Inflammatory macrophage treated with lipopolysaccharide for 1 hour (primary cell): ENCODE measurements at places on chromosomes 1 and 21.

- DNase-seq, result peak; percentile 25
Measured at GRCh38 chr1:21469581-21469980, 29.6 kb downstream of the NBPF3 start.

GRCh38 chr1:60637651-60638050 lies 444.7 kb upstream of the NFIA start:
- DNase-seq, result no peak

GRCh38 chr21:14602382-14602958 lies 56.4 kb upstream of the SAMSN1 start:
- DNase-seq, result peak; percentile 37

DNA sequence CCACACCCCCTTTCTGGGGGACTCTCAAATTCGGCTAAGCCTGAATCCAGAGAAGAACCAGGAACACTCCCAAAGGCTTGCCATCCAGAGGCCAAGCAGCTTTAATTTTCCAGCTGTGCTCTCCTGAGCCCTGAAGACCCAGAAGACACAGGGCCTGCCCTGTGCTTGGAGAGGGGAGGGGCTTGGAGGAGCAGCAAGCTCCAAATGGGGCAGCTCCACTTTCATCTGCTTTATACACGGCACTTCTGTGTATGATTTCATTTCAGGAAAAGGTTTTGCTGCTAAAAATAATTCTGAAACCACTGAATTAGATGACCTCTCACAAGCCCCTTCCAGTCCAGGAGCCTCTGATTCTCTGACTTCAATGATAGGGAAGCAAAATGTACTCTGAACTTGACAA lies 39.2 kb upstream of the CTTNBP2NL start:
- DNase-seq, result no peak

- DNase-seq, result no peak
Measured at GRCh38 chr1:248850536-248851251, 8.2 kb downstream of the ZNF692 start.

DNA sequence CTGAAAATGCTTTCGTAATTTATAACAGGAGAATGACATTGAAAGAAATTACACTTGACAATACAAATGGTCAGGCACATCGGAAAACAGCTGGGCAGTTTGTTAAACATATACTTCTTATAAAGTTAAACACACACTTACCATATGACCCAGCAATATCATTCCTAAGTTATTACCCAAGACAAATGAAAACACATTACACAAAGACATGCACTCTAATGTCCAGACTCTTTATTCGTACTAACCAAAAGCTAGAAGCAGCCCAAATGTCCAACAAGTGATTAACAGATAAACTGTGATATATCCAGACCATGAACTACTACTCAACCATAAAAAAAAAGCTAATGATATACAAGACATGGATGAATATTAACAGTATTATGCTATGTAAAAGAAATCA lies 8.5 kb downstream of the AKT3 start:
- DNase-seq, result no peak

DNA sequence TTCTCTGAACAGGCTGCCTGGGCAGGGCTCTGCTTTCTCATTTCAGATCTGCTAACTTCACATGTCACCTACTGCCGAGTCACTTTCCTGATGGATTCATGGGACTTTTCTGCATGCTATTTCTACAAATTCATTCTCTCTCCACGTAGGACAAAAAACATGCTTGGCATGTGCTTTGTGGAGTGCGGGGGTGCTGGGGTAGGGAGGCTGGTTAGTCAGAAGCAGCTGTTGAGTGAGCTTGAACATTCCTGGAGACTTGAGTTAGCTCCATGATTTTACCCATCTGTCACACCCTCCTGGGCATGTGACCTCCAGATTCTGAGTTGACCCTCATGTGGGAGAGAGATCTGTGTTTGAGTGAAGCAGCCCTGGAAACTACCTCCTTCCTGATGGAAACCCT lies 71.4 kb downstream of the UCK2 start:
- no peak for DNase-seq

GRCh38 chr1:59028048-59028447 lies 244.2 kb upstream of the JUN start:
- DNase-seq, result no peak

DNA sequence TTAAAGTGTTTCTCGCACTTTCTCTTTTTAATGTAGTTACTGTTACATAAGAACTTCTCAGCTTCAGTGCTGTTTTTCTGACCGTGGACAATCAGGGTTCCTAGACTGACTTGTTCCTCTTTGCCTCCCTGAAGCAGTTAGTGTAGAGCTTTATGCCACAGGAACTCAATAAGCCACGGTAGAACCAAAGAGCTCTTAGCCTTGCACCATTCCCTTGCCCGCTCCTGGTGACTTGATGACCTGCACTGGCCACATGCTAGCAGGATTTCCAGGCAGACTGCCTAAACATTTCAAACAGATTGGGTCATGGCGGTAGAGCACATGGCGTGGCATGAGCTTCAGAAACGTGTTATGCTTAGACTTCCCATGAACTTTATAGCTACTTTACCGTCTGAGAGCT lies 18.8 kb upstream of the FASLG start:
- peak; percentile 12 for DNase-seq

- peak; percentile 80 for DNase-seq
Measured at GRCh38 chr1:70685300-70686286, 274.5 kb downstream of the CTH start.

- no peak for DNase-seq
Measured at GRCh38 chr1:31869449-31869848, 53.6 kb upstream of the SPOCD1 start.

DNA sequence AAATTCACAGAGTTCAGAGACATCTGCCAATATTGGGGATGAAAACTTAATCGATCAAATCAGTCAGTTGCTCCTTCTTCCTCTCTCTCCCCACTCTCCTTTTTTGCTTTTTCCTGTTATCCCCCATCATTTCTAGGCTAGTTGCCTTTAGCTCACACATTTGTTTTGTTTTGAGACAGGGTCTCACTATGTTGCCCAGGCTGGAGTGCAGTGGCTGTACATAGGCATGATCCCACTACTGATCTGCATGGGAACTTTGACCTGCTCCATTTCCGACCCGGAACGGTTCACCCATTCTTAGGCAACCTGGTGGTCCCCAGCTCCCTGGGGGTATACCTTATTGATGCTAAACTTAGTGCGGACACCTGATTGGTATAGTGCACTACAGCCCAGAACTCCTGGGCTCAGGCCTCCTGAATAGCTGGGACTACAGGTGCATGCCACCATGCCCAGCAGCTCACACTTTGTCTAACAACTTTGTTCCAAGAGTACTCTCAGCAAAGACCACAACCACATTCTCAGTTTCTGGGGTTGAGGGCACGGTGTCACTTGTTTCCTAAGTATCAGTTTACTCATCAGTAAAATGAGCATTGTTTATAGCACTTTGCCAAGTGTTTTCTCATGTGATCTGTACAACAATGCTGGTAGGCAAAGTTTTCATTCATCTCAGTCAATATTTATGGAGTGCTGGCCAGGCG lies 6.7 kb upstream of the ELOA start:
- DNase-seq, result no peak

- peak; percentile 61 for DNase-seq
Measured at GRCh38 chr1:186511761-186512637, 51.1 kb upstream of the PDC start.

DNA sequence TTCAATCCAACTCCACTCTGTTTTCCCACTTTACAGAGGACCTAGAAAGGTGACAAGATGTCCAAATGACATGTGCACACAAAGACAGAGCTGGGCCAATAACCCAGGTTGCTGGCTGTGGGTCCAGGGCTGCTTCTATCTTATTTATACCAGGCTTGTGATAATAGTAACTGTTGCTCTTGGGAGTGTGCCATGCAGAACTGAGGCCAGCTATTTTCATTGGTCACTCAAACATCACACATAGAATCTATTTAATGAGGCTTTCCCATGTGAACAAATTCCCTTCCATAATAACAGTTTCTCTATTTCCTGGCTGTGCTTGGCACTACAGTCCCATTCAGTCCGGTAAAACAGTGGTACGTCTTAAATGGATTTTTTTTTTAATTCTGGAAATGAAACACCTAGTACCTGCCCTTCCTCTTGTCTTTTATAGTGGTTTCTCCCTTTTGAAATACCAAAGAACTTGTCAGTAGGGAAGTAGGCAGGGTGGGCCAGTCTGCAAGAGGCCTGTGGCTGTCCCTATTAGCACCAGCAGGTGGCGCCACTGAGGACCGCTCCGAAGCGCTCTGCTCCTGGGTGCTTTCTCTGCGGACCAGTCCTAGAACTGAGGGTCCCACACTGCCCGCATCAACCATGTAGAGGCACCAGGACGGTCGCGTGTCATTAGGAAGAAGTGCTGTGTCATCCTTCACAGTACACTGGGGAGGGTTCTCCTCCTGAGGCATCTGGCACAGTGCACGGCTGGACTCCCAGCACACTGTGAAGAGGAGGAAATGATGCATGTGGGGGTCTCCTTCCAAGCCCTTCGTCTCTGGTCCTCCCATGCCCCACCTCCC lies 52.1 kb downstream of the GPR161 start:
- peak; percentile 36 for DNase-seq

DNA sequence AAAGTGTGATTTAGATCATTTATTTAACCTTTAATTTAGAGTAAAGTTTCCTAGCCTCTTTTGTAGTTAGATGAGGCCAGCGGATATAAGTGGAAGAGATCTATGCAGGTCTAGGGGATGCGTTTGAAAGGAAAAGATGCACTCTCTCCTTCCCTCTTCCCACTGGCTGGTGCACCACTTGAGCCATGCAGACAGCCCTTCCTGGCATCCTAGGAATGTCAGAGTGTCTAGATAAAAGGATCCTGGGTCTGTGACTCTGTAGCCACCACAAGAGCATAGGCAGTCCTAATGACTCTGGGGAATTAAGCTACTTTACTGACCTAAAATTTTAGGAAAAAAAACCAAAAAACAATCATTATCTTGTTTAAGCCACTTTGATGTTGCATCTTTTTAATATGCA lies 16.0 kb upstream of the STUM start:
- DNase-seq, result no peak

- DNase-seq, result no peak
Measured at GRCh38 chr21:42257091-42257765, 38.3 kb downstream of the ABCG1 start.

- no peak for DNase-seq
Measured at GRCh38 chr1:25774921-25775771, 24.8 kb upstream of the SELENON start.

GRCh38 chr1:19311503-19311930 lies 427 bp downstream of the AKR7A2 start:
- DNase-seq, result no peak

GRCh38 chr1:28162151-28162550 lies 14.3 kb downstream of the PTAFR start:
- no peak for DNase-seq

DNA sequence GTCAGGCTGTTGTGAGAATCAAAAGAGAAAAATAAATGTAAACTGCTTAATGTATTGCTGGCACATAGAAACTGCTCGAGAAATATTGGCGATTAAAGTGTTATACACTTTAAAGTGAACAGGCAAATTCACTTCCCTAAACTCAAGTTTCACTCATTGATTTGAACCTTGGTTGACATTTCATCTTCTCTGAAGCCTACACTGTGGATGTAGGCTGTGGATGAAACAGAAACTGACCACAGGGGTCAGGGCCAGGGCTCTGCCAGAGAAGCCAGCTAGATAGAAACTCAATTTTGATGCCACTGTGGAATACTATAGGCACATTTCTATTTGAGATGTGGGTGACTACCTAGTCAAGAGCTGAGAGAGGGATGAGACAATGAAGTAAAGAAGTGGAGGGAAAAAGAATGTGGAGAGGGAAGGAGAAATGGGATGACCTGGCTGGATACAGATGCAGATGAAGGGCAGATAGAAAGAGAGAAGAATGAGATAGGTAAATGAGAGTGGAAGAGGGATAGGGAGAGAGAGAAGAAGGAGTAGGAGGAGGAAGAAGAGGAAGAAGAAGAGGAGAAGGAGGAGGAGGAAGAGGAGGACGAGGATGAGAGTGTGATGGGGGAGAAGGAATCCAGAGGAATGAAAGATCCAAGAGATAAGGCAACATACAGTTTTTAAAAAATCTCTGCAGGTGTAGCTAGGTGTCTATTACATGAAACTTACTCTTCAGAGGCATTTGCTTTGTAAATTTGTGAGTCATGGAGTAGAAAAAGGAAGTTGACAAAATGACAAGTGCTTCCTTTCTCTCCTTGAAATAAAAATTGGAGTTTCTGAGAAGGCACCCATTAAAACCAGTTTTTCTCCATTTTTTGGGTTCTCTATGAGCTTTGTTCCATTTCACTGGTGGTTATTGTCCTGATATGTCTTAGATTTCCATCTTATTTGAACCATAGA lies 17.4 kb upstream of the CD1D start:
- peak; percentile 47 for DNase-seq

DNA sequence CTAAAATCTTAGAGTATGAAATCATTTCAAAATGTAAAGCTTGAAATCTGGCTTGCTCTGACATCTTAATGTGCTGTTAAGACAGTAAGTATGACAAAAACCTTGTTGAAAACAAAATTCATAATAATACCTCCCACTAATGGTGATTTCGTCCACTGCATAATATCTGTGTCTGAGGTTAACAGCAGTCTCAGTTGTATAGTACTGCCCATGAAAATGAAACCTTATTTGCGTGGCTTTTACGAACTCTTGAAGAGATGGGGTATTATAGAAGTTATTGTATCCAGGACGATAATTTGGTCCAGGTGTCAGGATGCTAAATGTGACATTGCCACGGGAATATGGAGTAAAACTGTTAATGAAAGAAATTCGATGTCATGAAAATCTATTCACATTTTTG lies 99.9 kb downstream of the USH2A start:
- DNase-seq, result no peak

- no peak for DNase-seq
Measured at GRCh38 chr1:96995351-96995750, 273.8 kb downstream of the PTBP2 start.

DNA sequence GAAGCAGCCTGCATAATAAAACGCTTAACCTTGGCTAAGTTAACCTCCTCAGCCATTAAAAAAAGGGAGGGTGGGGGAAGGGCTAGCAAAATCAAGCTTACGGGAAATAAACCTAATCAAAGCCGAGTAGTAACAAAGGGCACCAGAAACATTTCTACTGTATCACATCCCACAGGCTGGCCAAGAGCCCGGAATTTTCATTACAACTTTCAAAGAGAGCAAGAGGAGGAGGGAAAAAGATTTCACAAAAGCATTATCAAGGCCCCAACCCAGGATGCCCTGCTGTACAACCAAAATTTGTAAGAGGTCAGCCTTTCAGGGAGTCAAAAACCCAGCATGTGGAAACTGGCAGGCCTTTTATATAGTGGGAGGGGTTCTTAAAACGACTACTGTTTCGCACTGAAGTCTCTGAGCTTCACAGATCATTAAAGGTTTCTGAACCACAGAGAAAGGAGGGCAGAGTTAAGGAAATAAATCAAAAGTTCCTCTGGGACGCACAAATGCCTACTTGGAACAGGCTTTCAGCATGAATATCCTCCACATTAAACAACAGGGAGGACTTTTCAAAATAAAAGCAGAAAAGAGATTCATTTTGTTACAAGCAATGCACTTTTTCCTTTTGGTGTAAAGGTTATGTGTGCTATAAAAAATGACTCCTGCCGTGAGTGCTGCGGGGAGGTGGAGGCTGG lies 90.4 kb downstream of the SLC45A1 start:
- no peak for DNase-seq

GRCh38 chr1:201647722-201648065 lies 108.8 kb downstream of the NAV1 start:
- no peak for DNase-seq
